ENCODE measurements at places on chromosomes 2 and 18. TPM values are rescaled to one million over a fixed set of nuclear protein-coding genes. Genes with fewer than 3 reads are reported as not detected.

DNA sequence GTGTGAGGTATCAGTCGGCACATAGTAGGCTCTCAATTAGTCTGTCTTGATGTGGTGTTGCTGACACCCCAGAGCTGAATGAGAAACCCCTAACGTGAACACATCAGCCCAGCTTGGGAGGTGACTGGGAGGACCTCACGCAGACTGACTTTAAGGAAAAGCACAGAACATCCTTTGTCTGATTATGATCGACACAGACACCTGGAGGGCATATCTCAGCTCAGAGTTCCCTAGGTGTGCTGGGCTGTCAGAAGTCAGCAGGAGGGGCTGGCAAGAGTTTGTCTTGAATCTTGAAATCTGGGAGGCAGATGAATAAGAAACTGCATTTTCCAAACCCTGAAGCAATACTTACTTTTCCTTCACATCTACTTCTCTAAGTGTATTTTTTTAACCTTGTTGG is 16.8 kb upstream of the MYCN start:
- peaks cover 5% of the 10 kb centered on the region for H3K4me1 ChIP-seq
- no peak for DNase-seq
- no peak overlapping the region for H3K27ac ChIP-seq
- H3K4me3 ChIP-seq = no peak overlapping the region
- H3K27me3 ChIP-seq = peaks cover 33% of the 10 kb centered on the region

- H3K36me3 ChIP-seq = no peaks in the 10 kb centered on the region
- no peaks in the 10 kb centered on the region for H3K4me1 ChIP-seq
- H3K4me3 ChIP-seq = no peak overlapping the region
These were observed 230.7 kb upstream of the CCDC68 start for GRCh38 chr18:55189972-55190371.

The CFC1 gene
- not detected for total RNA-seq

GRCh38 chr2:223488814-223489213 is 113.3 kb downstream of the SCG2 start:
- DNase-seq = no peak
- H3K27ac ChIP-seq = no peak overlapping the region
- H3K4me1 ChIP-seq = no peaks in the 10 kb centered on the region
- H3K27me3 ChIP-seq = no peaks in the 10 kb centered on the region
- no peak overlapping the region for H3K4me3 ChIP-seq
- H3K36me3 ChIP-seq = no peaks in the 10 kb centered on the region

DNA sequence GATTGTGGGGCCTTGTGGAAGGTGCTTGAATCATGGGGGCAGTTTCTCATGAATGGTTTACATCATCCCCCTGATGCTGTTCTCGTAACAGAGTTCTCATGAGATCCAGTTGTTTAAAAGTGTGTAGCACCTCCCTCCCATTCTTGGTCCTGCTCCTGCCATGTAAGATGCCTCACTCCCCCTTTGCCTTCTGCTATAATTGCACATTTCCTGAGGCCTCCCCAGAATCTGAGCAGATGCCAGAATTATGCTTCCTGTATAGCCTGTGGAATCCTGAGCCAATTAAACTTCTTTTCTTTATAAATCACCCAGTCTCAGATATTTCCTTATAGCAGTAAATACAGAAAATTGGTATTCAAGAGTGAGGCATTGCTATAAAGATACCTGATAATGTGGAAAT is 15.6 kb upstream of the WDR75 start:
- H3K27me3 ChIP-seq = no peaks in the 10 kb centered on the region
- H3K4me3 ChIP-seq = no peak overlapping the region
- H3K36me3 ChIP-seq = no peaks in the 10 kb centered on the region
- no peak for DNase-seq
- no peak overlapping the region for H3K27ac ChIP-seq

The KYNU gene
- 3.9 TPM for total RNA-seq

The SERPINB13 gene
- total RNA-seq = 21.8 TPM

- no peaks in the 10 kb centered on the region for H3K27me3 ChIP-seq
- peaks cover 36% of the 10 kb centered on the region for H3K36me3 ChIP-seq
- no peak overlapping the region for H3K27ac ChIP-seq
- H3K4me1 ChIP-seq = peaks cover 5% of the 10 kb centered on the region
These were observed 103.2 kb downstream of the WDSUB1 start for GRCh38 chr2:159183346-159183745.

DNA sequence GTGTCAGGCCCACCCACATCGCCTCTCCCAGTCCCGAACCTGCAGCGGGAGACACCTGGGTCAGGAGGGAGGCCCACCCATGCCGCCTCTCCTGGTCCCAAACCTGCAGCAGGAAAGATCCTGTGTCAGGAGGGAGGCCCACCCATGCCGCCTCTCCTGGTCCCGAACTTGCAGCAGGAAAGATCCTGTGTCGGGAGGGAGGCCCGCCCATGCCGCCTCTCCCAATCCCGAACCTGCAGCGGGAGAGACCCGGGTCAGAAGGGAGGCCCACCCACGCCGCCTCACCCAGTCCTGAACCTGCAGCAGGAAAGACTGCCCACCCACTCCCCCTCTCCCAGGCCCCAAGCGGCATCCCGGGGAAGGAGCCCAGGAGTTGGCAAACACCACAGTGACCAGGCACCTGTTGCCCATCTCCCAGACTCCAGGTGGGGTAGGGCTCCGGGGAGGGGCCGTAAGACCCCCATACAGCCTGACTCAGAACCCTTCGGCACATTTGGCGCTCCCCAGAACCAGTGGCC is 7.8 kb downstream of the SLC66A2 start:
- peaks cover 28% of the 10 kb centered on the region for H3K36me3 ChIP-seq
- peaks cover 84% of the 10 kb centered on the region for H3K4me1 ChIP-seq

- peak overlapping the region; percentile 3 for H3K27ac ChIP-seq
- no peaks in the 10 kb centered on the region for H3K4me1 ChIP-seq
- DNase-seq = no peak
- H3K4me3 ChIP-seq = no peak overlapping the region
These were observed 596.2 kb downstream of the ARHGAP15 start for GRCh38 chr2:143725400-143725799.

The TGFA gene
- total RNA-seq = 45.4 TPM

The NAGK gene
- 233 TPM for total RNA-seq

The CDH20 gene
- 1.2 TPM for total RNA-seq

The CDK15 gene
- total RNA-seq = 0.13 TPM

DNA sequence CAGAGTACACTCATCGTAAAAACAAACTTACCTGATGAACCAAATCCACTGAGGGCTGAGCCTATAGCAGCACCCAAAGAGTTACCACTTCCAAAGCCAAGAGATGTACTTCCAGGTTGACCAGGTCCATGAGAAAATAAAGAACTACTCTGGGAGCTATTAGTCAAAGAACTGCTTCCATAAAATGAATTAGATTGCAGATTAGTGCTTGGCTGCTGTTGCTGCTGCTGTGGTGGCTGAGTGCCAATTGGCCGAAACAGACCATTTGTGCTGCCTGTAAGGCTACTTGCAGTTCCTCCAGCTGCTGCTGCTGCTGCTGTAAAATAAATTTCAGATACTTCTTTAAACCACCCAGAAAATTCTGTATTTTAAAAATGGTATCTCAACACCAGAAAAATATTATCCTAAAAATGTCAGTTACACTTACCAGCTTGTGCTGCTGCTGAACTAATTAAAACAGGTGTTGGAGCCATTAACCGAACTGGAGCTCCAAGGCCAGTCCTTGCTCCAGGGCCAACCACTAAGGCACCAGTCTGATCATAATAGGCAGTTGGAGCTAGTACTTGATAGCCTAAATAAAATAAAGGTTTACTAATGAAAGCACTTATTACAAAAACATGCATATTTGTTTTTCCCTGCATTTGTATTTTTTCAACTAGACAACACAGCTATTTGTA is 58.1 kb upstream of the SDC1 start:
- no peaks in the 10 kb centered on the region for H3K27me3 ChIP-seq
- no peak for DNase-seq
- H3K27ac ChIP-seq = no peak overlapping the region
- H3K4me3 ChIP-seq = no peak overlapping the region
- peaks cover 61% of the 10 kb centered on the region for H3K36me3 ChIP-seq

The NETO1 gene
- total RNA-seq = 0.47 TPM

GRCh38 chr2:135546436-135546835 is 15.2 kb downstream of the R3HDM1 start:
- DNase-seq = no peak
- H3K27me3 ChIP-seq = no peaks in the 10 kb centered on the region
- no peak overlapping the region for H3K4me3 ChIP-seq
- H3K4me1 ChIP-seq = no peaks in the 10 kb centered on the region
- no peaks in the 10 kb centered on the region for H3K36me3 ChIP-seq

The KLHL14 gene
- not detected for total RNA-seq
